DMS53 (cell line): ENCODE measurements at places on chromosomes 5 and 9.

- DNase-seq, result no peak
These were observed 1.0 kb downstream of the BASP1 start for GRCh38 chr5:17218353-17219005.

- no peak for DNase-seq
These were observed 325.4 kb downstream of the KDM4C start for GRCh38 chr9:7083192-7083591.

DNA sequence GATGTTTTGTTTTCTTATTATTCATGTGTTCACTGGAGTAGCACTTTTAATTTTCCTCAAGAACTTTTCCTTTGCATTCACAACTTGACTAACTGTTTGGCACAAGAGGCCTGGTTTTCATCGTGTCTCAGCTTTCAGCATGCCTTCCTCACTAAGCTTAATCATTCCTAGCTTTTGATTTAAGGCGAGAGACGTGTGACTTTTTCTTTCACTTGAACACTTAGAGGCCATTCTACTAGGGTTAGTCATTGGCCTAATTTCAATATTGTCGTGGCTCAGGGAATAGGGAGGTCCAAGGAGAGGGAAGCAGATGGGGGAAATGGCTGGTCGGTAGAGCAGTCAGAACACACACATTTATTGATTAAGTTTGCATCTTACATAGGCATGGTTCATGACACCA lies 94.0 kb downstream of the ZNF462 start:
- no peak for DNase-seq

GRCh38 chr5:139930406-139930805 lies 112.7 kb downstream of the NRG2 start:
- DNase-seq, result no peak

DNA sequence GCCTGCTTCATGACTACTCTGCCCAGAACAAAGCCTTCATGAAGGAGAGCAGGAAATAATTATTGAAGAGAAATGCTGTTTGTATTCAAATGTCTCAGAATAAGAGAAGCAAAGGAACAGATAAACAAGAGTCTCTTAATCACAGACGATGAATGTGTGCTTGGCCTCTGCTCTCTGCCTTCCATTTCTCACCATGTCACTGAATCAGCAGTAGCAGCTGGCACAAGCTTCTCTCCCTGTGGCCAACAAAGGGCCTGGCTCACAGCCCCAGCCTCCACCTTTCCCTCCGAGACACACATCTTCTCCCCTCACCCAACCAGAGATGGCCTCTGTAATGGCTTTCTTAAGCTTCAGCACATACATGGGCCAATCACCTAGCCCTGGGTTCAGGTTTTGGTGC lies 128.1 kb upstream of the SLIT3 start:
- no peak for DNase-seq

GRCh38 chr9:129224618-129225489 lies 46.8 kb upstream of the IER5L start:
- no peak for DNase-seq

- DNase-seq, result peak; percentile 63
These were observed 149.5 kb downstream of the BAAT start for GRCh38 chr9:101235105-101235866.

DNA sequence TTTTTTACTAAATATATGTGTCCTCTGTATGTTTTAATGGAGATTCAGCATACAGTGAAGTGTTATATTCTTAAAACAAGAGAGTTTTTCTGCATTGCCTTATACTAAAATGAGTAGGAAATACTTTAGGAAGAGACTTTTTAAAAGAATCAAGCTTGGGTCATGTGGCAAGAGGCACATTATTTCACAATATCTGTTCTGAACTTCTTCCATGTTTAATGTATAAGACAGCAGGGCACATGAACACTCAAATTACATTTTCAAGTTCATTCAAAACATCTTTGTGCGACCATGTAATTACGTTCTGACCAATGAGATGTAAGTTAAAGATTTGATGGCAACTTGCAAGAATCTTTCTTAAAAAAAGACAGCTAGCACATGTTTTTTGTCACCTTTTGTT lies 1055.9 kb downstream of the NR2F1-AS1 start:
- DNase-seq, result no peak

- DNase-seq, result no peak
These were observed 144.0 kb upstream of the ZNF462 start for GRCh38 chr9:106718936-106719335.

- no peak for DNase-seq
These were observed 143.9 kb upstream of the SLC1A3 start for GRCh38 chr5:36462295-36463021.

DNA sequence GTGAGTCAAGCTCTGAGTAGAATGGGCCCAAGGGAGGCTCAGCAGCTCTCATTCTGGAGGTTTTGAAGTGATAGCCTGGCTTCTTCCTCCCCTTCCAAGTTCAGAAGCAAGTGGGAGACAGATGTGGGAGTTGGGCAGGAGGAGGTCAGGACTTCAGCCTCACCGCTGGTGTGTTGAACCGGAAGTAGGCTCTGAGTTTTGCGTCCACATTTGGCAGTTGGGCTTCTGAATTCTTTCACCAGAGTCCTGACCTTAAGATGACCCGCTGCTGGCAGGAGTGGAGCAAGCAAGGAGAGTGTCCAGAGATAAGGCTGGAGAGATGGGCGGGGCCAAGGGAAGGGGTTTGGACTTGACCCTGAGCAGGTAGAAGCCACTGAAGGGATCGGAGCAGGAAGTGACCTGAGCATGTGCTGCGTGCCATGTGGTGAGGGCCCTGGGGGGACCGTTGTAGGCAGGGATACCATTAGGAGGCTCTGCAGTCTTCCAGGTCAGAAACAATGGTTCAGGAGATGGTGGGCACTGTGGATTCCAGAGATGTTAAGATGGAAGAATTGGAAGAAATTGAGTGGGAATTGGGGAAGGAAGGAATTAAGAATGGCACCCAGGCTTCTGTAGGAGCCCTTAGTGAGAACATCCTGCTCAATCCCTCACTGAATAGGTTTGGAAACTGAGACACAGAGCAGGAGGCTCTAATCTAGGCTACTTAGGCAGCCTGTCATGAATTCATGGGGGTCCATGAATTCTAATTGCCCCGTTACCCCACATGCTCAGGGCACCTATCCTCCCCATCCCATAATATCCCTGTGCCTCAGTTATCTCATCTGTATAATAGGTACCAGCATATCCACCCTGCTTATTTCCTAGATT lies 25.9 kb downstream of the GALNT12 start:
- DNase-seq, result no peak

DNA sequence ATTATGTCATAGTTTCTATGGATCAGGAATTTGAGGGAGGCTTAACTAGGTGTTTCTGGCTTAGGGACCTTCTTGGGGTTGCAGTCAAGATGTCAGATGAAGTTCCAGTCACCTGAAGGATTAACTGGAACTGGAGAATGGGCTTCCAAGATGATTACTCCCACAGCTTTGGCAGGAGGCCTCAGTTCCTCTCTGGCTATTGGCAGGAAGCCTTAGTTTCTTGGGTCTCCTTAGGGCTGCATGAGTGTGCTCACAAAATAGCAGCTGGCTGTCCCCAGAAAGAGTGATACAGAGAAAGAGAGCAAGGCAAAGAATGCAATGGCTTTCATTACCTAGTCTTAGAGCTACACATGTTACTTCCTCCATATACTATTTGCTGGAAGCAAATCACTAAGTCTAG lies 138.1 kb upstream of the TLE4 start:
- DNase-seq, result no peak

GRCh38 chr5:87765009-87765408 lies 352.3 kb upstream of the CCNH start:
- DNase-seq, result no peak

DNA sequence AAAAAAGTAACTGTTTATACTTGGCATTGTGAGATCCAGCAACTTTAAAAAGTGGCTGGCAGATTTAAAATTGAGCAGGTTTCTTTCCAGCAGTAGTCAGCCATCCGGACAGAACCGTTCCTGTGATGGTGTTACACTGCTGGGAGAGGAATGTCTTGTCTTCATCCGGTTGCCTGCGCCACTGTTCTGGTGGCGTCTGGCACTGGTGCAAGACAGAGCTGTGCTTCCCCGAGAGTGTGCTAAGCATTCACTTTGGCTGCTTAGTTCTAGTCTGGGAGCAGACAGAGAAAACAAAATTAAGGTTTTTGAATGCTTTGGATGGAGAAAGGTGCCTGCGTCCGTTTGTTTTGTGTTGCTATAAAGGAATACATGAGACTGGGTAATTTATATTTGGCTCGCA lies 35.5 kb upstream of the CREBRF start:
- no peak for DNase-seq

DNA sequence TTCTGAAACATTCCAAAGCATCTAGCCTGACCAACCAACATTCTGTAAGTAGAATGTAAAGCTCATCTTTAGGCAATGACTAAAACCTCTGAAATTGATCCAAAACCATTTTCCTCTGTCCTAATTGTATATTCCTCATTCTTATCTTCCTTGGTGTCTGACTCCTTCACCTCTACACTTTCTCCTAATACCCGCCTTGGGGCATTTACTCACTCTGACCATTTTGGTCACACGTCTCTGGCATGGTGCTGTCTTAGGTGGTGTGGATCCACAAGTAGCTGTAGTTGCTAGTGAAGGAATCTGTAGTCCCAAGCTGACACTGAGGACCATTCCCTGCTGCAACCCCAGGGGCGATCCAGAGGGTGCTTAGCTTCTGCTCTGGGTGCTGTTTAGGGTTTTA lies 40.8 kb upstream of the LMNB1 start:
- DNase-seq, result no peak

GRCh38 chr5:177023303-177023664 lies 788 bp downstream of the ZNF346 start:
- DNase-seq, result peak; percentile 53

DNA sequence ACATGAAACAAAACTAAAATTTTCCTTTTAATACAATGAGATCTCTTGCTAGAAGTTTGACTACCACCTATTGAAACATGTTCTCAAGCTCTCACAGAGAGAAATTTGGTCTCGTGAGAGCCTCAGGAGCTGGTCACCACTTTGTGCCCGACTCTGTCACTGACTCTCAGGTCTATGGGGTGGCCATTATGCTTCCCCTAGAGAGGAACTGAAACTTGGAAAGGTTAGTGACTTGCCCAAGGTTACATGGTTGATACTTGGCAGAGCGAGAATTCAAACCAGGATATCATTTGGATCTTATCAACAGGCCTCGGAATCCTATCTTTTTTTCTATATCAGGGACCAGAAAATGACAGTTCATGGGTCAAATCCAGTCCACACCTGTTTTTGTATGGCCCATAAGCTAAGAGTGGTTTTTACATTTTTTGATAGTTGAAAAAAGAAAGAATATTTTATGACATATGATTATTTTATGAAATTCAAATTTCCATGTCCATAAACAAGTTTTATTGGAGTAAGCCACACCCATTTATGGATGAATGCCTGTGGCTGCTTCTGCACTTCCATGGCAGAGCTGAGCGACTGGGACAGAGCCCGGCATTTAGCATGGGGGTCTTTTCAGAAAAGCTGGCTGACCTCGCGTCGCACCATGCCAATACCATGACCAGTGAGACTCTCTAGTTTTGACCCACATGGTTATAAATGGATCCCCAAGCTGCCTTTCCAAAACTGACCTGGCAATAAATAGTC lies 44.8 kb upstream of the EQTN start:
- DNase-seq, result no peak

DNA sequence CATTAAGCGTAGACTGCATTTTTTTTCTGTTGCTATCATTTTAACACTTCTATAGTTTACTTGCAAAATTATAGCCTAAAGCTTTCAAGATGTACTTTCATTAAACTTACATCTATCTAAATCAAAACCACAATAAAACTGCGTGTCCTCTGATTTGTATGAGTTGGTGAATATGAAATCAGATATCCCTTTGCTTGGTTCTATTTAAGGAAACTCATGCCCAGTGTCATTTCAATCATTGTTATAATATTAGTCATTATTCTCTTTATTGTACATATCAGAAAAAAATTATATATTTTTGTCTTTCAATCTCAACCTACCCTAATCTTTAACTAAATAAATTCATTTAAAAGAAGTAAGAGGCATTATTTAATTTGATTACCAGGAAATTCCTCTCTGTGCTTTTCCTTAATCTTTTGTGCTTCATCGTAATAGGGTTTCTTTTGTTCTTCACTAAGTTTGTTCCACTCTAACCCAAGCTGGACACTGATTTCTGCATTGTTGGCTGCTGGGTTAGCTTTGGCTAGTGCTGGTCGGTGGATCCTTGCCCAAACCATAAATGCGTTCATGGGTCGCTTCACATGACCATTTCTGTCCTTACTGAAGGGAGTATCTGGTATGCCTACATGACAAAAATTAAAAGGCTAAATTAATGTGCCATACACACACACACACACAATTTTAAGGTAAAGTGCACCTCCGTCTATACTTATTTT lies 3.8 kb downstream of the SOX30 start:
- DNase-seq, result no peak
